ENCODE measurements at places on chromosomes 7 and 10. TPM values are rescaled to one million over a fixed set of nuclear protein-coding genes. Genes with fewer than 3 reads are reported as not detected.

- peak; percentile 89 for DNase-seq
These were observed at the start of gene IGFBP3 for GRCh38 chr7:45920502-45921380. Gene IGFBP3 (minus strand): TSS chr7:45921272. CDS start chr7:45921140, 132 bp downstream.

- no peak for DNase-seq
These were observed 99.9 kb upstream of the IKZF1 start for GRCh38 chr7:50204581-50204980.

DNA sequence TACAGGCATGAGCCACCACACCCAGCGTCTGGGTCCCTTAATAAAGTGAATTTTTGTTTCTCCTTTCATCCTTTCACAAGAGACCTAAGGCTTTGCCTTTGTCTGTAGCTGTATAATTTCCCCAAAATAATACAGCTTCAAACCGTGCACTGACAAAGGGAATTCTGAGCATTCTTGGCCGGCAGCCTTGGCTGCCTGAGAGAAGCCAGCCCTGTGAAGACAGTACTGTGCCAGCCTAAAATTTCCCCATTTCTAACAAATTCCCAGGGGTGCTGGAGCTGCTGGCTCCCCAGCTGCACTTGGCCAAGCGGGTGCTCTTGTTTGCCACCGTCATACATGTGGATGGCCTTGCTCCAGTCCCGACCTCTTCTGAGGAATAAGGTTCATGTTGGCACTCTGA lies 106.2 kb downstream of the ZMYND11 start:
- no peak for DNase-seq

- DNase-seq, result peak; percentile 90
These were observed 46.6 kb upstream of the COL1A2 start for GRCh38 chr7:94348142-94348541.

GRCh38 chr10:77041636-77042258 lies 595.9 kb downstream of the KCNMA1 start:
- no peak for DNase-seq

DNA sequence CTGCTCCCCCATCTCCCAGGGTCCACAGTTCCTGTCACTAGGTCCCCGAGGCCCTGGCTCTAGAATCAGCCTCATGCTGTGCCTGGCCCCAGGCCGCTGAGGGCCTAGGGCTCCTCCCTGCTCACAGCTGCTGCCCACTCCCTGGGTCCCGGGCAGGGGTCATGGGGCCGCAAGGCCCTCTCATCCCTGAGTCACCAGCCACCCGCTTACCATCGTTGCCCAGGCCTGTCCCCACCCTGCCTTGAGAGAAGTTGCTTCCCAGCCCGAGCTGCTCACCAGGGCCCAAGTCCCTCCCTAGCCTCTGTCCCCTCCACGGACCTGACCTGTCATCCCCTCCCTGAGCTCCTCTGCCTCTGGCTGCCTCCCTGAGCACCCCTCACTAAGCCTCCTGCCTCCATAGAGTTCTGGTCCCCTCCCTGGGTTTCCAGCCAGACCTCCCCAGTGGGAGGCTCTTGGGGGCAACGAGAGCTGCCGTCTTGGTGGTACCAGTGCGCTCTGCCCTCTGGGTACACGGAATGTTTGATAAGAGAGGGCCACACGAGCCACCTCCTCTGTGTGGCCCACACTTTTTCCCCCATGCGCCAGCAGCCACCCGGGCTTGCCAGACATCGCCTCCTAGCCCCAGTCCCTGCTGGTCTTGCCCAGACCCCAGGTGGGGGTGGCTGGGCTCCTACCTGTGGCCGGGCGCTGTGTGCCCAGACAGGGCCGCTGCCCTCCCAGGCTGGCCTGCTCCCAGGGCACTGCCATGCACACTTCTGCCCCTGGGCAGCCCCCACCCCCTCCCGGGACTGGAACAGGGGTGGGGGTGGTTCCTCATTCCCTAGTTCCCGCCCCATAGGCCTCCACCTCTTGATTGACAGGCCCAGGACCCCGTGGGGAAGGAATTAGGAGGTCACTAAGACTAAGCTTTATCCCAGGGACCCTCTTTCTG lies 21.3 kb downstream of the MLXIPL start:
- DNase-seq, result no peak

The BTBD16 gene
- polyA plus RNA-seq, result 0.39 TPM

The TMEM176B gene
- polyA plus RNA-seq, result 16.7 TPM

The GSTO2 gene
- 1.1 TPM for polyA plus RNA-seq
